ENCODE measurements at places on chromosomes 1 and 21.

DNA sequence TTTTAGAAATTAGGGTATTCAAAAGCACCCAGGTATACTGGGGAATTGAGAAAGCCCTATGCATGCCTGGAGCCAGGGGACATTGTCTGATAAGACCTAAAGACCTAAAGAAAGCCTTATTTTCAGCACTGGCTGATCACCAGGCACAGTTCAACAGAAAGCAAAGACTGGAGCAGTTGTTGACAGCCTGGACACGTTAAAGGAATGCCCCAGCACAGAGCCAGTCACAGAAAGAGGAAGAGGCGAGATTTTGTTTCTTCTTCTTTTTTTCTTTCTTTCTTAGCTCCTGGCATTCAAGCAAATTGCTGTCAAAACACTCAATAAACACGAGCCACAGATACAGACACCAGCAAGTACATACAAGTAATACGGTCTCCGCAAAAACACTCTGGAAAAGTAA is 40.4 kb downstream of the RNF187 start:
- no peak overlapping the region for H3K4me3 ChIP-seq
- no peaks in the 10 kb centered on the region for H3K4me1 ChIP-seq
- DNase-seq, result no peak
- peaks cover 58% of the 10 kb centered on the region for H3K27me3 ChIP-seq

DNA sequence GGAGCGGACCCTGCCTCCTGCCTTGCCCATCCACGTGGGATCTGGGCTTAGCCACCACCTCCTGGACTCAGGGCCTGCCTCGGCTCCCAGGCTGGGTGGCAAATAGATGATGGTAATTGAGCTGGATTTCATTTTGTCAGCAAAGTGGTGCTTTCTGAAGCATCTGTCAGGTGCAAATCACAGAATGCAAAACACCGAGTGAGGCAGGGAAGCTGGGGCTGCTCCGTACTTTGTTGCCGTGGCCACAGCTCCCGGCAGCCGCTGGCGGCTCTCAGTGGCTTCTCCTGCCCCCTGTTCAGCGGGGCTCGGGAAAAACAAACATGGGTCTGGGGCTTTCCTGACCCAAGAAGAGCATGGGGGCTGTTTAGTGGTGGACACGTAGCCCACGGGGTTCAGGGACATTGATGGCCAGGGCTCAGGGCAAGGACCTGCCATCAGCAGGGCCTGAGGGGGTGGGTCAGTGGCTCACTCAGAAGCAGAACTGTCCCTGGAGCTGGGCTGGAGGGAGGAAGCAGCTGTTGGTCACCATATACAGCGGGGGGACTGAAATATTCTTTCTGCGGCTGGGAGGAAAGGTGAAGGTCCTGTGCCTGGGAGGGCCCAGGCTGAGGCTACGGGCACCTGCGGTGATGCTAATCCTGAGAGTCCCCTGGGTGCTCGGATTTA is 130.0 kb upstream of the VAMP3 start:
- peaks cover 6% of the 10 kb centered on the region for H3K27me3 ChIP-seq
- no peak for DNase-seq
- H3K4me1 ChIP-seq, result peaks cover under 1% of the 10 kb centered on the region

DNA sequence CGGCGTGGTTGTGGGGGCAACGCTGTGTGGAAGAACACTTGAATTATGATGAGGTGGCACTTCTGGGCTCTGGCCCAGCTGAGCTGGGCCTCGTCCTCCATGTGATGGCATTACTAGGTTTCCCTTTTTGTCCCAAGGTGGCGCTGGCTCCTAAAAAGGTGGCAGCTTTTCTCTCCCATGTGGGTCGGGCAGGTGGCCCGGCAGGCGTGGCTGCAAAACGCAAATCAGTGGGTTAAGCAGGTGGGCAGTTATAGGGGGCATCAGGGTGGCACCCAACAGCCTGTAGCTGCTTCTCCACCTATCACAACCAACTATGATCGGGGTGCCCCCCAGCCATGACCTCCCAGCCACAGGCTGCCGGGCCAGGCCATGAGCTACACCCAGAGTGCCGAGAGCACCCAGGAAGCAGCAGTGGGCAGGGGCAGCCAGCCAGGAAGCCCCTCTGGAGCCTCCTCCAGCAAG is 59.6 kb downstream of the KCNAB2 start:
- H3K4me3 ChIP-seq, result no peak overlapping the region
- no peak for DNase-seq
- H3K4me1 ChIP-seq, result peaks cover 6% of the 10 kb centered on the region

DNA sequence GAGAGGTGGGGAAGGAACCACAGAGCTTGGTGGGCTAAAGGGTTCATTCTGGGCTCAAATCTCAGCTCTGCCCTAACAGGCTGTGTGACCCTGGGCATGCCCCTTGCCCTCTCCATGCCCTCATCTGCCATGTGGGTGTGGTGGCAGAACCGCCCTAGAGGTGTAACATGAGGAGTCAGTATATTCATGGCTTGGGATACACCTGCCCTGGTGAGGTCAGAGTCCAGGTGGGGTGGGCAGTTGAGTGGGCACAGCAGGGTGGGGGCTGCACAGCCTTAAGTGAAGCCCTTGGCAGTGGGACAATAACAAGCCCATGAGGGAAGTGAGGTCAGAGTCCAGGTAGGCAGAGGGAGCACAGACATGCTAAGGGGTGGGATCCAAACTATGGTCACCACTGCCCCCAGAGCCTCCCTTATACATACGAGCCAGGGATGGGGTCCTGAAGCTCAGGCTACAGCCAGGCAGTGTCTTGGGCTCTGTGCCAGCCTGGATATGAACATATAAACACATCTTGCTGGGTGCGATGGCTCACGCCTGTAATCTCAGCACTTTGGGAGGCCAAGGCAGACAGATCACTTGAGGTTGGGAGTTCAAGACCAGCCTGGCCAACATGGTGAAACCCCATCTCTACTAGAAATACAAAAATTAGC is 59.0 kb upstream of the EFHD2 start:
- H3K4me3 ChIP-seq, result no peak overlapping the region
- peaks cover 4% of the 10 kb centered on the region for H3K36me3 ChIP-seq
- H3K27me3 ChIP-seq, result no peaks in the 10 kb centered on the region
- H3K4me1 ChIP-seq, result peaks cover 62% of the 10 kb centered on the region

- H3K27me3 ChIP-seq, result no peaks in the 10 kb centered on the region
- H3K4me3 ChIP-seq, result no peak overlapping the region
- H3K4me1 ChIP-seq, result peaks cover 22% of the 10 kb centered on the region
- peaks cover 23% of the 10 kb centered on the region for H3K36me3 ChIP-seq
- H3K27ac ChIP-seq, result peak overlapping the region; percentile 69
- DNase-seq, result peak; percentile 47
Observed at GRCh38 chr1:35544976-35545375, 12.2 kb downstream of the KIAA0319L start.

- no peak overlapping the region for H3K4me3 ChIP-seq
- DNase-seq, result no peak
- no peaks in the 10 kb centered on the region for H3K4me1 ChIP-seq
- no peak overlapping the region for H3K27ac ChIP-seq
- no peaks in the 10 kb centered on the region for H3K27me3 ChIP-seq
- peaks cover 2% of the 10 kb centered on the region for H3K36me3 ChIP-seq
Observed at GRCh38 chr1:82703951-82704350, 903.2 kb downstream of the ADGRL2 start.

GRCh38 chr1:241813768-241814320 is 34.2 kb upstream of the EXO1 start:
- no peak overlapping the region for H3K4me3 ChIP-seq
- no peak for DNase-seq
- no peak overlapping the region for H3K27ac ChIP-seq
- H3K36me3 ChIP-seq, result no peaks in the 10 kb centered on the region
- peaks cover 16% of the 10 kb centered on the region for H3K27me3 ChIP-seq

- no peak for DNase-seq
- no peak overlapping the region for H3K4me3 ChIP-seq
- H3K27ac ChIP-seq, result no peak overlapping the region
- no peaks in the 10 kb centered on the region for H3K4me1 ChIP-seq
- H3K27me3 ChIP-seq, result peaks cover 40% of the 10 kb centered on the region
Observed at GRCh38 chr1:17531682-17532487, 7.6 kb upstream of the ARHGEF10L start.

GRCh38 chr1:1927751-1928150 is 8.7 kb upstream of the TMEM52 start:
- no peak for DNase-seq
- no peaks in the 10 kb centered on the region for H3K36me3 ChIP-seq
- H3K4me1 ChIP-seq, result no peaks in the 10 kb centered on the region

DNA sequence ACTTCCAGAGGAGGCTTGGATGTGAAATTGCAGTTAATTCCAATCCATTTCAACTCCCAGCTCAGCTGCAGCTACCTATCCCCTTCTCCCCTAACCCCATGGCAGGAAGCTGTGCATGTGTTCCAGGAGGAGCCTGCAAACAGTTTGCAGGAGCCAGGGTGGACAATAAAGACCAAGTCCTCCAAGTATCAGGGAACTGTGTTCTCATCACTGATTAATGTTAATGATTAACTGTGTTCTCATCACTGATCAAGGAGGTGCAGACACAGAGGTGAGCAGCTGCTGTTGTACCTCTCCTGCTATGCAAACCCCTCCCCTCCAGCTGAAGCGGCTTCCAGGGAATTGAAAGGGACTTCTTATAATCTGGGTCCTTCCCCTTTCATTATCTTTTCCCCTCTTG is 19.2 kb downstream of the CLDN19 start:
- no peak for DNase-seq
- peaks cover 17% of the 10 kb centered on the region for H3K36me3 ChIP-seq
- peaks cover 10% of the 10 kb centered on the region for H3K4me1 ChIP-seq
- no peaks in the 10 kb centered on the region for H3K27me3 ChIP-seq
- H3K4me3 ChIP-seq, result no peak overlapping the region

DNA sequence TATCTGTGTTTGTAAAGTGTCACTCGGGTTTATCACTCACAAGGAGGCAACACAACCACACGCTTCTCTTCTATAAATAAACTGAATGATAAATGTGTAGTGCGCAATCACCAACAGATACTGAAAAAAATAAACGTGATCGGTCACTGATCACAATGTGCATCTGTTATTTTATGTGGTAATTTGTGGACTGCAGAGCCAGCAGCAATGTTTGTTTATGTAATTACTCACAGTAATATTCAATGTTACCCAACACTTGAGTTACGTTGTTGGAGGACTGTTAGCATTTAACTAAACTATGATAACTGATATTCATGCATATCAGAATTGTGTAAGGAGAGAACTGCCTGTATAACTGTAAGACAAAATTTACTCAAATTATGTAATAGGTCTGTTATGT is 129.6 kb downstream of the USH2A start:
- no peaks in the 10 kb centered on the region for H3K27me3 ChIP-seq
- H3K27ac ChIP-seq, result no peak overlapping the region
- DNase-seq, result no peak
- no peak overlapping the region for H3K4me3 ChIP-seq
- no peaks in the 10 kb centered on the region for H3K4me1 ChIP-seq

- peak; percentile 69 for DNase-seq
- no peaks in the 10 kb centered on the region for H3K27me3 ChIP-seq
- peak overlapping the region; percentile 91 for H3K4me3 ChIP-seq
Observed at GRCh38 chr1:20696397-20697333, 21.1 kb downstream of the KIF17 start.

- DNase-seq, result no peak
- peaks cover 48% of the 10 kb centered on the region for H3K36me3 ChIP-seq
- no peak overlapping the region for H3K4me3 ChIP-seq
- no peaks in the 10 kb centered on the region for H3K27me3 ChIP-seq
- H3K4me1 ChIP-seq, result peaks cover 6% of the 10 kb centered on the region
Observed at GRCh38 chr1:41014871-41015270, 6.7 kb downstream of the SLFNL1 start.

DNA sequence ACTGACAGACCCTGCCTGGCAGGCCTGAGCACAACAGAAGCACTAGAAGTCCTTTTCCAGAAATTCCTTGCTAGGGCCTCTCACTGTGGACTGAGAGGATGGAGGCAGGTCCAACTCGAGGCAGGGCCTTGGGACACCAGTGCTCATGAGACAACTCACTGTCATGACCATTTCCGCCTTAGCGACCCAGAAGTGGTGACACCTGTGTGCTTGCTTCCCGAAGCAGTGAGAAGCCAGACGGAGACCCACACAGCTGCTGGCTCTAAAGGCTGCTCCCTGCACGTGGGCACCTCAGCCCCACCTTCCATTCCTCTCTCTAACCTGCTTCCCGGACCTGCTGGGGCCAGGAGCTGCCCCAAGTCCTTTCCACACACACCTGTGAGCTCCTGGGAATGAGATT is 33.0 kb downstream of the KCNC4 start:
- H3K27ac ChIP-seq, result no peak overlapping the region
- no peak overlapping the region for H3K4me3 ChIP-seq
- no peaks in the 10 kb centered on the region for H3K36me3 ChIP-seq
- DNase-seq, result no peak

- peaks cover 24% of the 10 kb centered on the region for H3K27me3 ChIP-seq
- H3K36me3 ChIP-seq, result no peaks in the 10 kb centered on the region
- H3K27ac ChIP-seq, result no peak overlapping the region
- no peak for DNase-seq
- peaks cover 11% of the 10 kb centered on the region for H3K4me1 ChIP-seq
- H3K4me3 ChIP-seq, result no peak overlapping the region
Observed at GRCh38 chr21:37546949-37547614, 180.5 kb downstream of the DYRK1A start.

- peaks cover 16% of the 10 kb centered on the region for H3K27me3 ChIP-seq
- DNase-seq, result no peak
- H3K4me3 ChIP-seq, result peak overlapping the region; percentile 71
- peaks cover 21% of the 10 kb centered on the region for H3K4me1 ChIP-seq
Observed at GRCh38 chr1:6180707-6181311, 688 bp upstream of the CHD5 start.

DNA sequence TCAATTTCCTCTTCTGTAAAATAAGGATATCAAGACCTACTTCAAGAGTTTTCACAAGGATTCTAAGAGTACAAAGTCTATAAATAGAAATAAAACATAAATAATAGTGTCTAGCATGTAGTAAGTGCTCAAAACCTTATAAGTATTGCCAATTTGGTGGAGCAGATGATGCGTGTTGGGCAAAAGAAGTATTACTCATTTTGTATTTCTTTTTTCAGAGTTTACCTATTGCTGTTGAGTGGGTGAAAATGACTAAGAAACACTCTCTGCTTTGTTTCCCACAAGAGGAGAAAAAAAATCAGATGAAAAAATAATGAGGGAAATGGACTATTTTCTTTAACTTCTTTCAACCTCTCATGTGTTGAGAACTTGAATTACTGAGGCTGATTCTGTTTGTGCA is 103.3 kb upstream of the KCNK2 start:
- H3K27ac ChIP-seq, result no peak overlapping the region
- H3K27me3 ChIP-seq, result no peaks in the 10 kb centered on the region
- H3K4me1 ChIP-seq, result no peaks in the 10 kb centered on the region
- H3K36me3 ChIP-seq, result no peaks in the 10 kb centered on the region

DNA sequence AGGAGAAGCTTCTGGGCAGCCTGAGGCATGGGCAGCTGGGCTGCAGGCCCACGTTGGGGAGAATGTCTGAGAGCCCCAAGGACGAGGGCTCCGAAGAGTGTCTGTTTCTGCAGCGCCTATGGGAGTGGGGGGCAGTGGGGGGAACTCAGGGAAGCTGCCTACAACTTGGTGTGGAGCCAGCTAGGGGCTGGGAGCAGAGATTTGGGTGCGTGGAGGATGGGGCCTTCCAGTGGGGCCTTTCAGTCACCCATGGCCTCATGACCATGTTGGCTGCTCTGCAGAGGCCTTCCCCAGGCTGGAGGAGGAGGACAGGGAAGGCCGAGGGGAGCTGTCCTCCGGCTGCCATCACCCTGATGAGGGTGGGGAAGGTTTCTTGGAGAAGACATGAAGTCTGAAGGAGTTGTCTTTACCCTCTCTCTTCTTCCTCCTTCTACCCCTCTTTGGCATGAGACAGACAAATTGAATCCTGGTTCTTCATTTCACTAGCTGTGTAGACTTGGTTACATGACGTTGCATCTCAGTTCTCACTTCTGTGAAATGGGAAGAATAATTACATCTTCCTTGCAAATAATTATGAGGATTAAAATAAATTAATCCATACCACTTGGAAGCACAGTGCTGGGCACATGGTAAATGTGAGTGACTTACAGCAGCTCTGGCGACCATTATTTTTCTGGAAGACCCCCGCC is 8.3 kb downstream of the PPFIA4 start:
- no peaks in the 10 kb centered on the region for H3K36me3 ChIP-seq
- DNase-seq, result no peak
- peaks cover 5% of the 10 kb centered on the region for H3K4me1 ChIP-seq
- H3K27me3 ChIP-seq, result peaks cover 17% of the 10 kb centered on the region

All from effector memory CD8-positive, alpha-beta T cell (primary cell).